ENCODE measurements at places on chromosomes 7 and 10.
A peak's percentile ranks its signal among the peaks of the same experiment; 100 is the strongest.

DNA sequence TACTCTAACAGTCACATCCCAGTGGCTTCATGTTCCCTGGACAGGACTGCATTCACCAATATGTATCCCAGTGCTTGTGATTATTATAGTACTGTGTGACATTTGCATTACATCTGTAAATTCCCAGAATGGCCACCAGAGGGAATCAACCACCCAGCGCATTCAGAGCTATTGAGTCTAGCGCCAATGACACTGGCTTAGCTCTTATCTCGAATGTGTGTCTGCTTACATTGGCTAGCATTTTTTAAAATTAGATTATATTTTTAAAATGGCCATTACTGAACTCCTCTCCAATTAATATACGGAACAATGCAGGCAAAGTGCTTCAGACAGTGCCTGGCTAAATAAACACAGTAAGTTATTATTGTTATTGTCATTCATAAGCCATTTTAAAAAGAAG, 36.3 kb downstream of the TRIL start:
- DNase-seq: peak; percentile 67

GRCh38 chr10:123913688-123914268, 22.2 kb upstream of the CPXM2 start:
- no peak for DNase-seq

DNA sequence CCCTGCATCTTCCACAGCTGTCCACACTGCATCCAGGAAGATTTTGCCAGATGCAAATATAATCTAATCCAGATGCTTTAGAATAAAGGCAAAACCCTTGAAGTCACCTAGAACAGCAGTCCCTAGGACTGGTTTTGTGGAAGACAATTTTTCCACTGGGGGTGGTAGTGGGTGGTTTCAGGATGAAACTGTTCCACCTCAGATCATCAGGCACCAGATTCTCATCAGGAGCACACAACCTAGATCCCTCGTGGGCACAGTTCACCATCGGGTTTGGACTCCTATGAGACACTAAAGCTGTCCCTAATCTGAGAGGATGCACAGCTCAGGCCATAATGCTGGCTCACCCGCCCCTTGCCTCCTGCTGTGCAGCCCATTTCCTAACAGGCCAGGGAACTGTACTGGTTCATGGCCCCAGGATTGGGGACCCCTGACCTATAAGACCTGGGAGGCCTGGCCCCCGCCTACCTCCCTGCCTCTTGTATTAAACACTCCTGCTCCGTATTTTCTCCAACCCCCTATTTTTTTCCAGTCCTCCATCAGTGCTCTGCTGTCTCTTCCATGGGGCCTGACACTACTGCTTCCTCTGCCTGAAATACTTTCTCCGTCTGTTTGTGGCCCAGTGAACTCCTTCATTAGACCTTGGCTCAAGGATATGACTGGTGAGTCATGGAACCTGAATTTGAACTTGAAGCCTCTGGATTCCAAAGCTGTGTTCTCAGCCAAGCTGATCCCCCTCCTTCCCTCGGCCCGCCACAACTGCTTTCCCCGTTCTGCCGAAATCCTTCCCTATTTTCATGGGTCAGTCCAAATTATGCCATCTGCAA, 79.9 kb upstream of the RHEB start:
- DNase-seq: peak; percentile 36

DNA sequence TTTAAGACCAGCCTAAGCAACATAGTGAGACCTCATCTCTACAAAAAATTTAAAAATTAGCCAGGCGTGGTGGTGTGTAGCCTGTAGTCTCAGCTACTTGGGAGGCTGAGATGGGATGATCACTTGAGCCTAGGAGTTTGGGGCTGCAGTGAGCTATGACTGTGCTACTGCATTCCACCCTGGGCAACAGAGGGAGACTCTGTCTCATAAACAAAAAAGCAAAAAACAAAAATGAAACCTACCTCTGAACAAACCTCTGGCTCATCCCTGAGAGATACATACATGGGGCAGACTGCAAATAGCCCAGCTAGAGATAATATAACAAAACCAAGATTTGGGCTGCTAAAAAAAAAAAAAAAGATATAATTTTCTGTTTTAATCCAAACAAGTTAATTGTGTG, 19.5 kb downstream of the C10orf67 start:
- DNase-seq: no peak

DNA sequence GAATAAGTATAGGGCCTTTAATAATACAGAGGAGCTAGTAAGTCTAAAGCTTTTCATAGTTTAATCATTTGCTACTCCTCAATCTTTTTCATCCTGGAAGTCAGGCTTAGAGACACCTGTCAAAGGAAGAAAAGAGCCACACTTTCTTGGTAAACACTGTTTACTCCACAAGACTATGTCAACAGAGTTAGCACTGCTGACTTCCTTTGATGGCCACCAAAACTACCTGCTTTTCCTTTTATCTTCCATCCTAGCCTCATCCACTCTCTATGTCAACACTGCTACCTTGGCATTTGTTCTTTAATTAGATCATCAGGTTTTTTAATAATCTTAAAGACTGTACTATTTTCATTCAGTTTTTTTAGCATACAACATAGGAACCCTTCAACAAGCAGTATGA, 106.2 kb downstream of the ELAPOR2 start:
- no peak for DNase-seq

GRCh38 chr10:104614245-104614831, 26.8 kb upstream of the SORCS3 start:
- DNase-seq: peak; percentile 28

DNA sequence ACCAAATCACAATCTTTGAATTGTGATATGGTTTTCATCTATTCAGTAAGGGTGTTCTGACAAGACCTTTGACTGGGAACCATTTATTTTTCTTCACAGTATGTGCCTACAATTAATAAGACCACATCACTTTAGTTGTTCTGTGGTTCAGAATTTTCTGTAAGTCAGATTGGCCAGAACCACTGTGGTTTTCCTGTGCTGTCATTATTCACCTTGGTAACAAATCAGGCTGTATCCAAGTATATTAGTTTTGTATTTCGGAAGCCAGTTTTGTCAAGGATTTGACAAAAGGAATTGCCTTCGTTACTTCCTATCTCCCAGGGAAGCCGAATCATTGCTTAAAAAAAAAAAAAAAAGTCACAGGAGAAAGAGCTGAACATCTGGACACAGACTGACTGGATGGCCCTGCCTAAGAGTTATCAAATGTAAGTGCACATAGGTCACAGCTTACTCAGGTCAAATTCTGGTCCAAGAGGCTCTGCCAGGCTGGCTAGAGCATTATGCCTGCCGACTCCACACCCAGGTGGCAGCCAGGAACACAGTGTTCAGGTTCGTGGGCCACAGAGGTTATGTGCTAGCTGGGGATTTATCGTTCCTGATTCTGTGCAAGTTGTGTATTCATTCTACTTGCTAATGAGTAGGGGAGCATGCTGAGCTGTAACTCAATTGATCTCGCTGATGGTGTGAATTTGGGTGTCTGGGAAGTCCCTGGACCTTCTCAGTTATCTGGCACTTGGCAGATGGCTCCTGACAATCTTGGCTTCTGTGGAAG, 175.3 kb downstream of the JAZF1 start:
- no peak for DNase-seq

DNA sequence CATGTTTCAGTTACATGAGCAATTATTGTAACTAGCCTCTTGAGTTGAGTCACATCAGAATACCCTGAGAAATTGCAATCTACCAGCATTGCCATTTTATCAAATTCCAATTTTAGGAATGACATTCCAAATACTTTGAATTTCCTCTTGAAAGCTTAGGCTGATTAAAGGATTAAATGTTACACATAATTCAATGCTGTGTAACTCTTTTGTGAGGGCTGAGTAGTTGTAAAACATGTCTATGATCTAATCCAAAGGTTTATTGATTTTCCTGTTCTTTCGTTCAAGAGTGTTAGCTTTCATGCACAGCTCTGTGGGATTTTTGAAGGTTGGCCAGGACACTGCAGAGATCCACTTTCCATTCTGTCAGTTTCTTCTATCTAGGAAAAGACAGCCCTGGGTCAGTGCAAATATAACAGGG, 193.1 kb downstream of the SORCS1 start:
- DNase-seq: no peak

GRCh38 chr10:29239569-29240472, 49.0 kb upstream of the LYZL1 start:
- peak; percentile 53 for DNase-seq

DNA sequence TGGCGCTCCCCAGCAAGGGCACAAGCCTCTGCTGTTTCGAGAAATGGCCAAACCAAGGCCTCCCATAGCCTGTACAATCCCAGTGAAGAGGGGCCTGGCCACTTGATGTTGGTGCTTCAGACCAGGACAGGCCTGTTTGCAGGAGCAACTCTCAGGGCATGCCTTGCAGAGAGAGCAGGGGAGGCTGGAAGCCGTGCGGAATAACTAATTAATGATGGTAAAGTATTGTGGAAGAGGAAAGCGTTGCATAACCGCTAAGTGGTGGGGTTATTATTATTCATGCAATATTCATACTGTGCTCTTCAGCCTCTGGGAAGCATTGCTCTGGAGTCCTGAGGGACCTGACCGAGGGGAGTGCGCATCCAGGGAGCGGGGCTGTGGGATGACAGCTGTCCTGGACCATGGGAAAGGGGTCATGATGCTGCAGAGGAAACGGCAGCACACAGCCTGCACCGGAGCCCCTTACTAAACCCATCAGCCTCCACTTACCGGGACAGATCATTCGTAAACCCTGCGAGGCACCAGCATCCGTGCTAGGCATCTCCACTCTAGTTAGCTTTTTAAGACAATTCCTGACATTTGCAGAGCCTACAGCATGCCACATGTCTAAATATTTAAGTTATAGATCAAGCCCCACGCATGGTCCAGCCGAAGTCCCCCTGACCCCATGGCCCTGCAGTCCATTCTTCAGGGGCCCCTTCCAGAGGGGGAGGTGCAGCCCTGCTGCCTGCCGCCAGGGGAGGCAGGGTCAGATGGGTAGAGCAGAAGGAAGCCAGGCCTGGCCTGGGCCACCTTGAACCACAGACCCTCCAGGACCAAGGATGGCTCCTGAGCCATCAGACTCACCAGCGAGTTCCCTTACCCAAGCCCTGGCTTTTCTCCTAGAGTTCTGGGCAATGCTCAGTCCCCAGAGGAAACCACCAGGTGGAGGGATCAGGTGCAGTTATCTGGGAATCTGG, 11.6 kb downstream of the TMEM273 start:
- no peak for DNase-seq

- no peak for DNase-seq
These were observed 337.5 kb upstream of the KAT6B start for GRCh38 chr10:74488907-74489306.

Measured in Calu3 (cell line).